ENCODE measurements at places on chromosomes 12 and 14.

DNA sequence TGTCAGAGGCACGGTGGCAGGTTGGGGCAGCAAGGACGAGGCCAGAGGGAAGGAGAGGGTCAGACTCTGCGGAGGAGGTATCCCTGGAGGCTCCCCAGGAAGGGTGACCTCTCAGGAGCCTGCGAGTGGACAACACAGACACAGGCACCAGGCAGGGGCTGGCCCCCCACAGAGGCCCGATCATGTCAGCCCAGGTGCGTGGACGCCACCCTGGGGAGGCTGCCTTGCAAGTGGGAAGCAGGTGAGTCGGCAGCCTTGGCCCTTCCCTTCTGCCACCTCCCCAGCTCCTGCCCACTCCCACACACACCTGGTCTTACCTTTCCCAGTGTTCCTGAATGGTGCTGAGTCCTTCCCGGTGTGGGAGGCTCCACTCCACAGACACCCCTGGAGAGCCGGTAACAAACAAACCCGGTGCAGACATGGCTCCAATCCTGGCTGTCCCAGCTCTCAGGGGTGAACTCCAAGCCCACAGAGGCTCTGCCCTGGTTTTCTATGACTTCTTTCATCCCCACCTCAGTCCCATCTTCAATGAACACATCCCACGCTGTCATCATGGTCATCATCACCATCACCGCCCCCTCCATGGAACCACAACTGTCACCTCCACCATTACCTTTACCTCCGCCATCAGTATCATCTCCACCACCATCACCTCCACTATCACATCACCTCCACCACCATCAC is 5.2 kb downstream of the ZBTB42 start:
- no peak for DNase-seq

DNA sequence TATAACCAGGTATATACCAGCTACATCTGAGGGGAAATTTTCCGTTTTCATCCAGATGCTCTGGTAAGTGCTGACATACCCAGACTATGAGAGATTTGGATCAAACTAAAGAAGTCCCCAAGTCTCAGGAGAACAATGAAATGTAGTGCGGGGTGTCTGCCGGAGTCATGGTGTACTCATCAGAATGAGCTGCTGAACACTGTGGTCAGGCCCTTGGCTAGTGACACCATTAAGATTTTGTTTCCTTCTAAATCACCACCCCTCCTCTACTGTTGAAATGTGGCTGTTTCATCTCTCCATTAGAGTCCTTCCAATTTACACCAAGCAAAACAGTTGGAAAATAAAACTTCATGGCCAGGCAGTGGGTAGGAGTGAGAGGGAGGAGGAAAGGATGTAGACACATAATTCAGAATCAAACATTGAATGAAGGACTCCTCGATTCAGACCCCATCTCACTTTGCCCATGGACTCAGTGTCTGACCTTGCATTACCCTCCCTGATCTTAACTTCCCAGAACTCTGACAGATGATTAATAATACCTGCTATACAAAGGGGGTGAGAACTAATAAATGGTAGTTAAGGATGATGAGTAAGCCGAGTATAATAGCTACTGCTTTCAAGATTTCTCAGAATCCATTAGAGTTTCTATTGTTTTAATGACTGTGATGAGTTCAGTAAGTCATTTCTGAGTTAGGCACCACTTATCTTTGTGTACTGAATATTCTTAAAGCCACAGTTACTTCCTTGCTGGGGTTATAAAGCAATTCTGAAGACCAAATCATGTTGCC is 127.4 kb downstream of the CRADD start:
- no peak for DNase-seq

- DNase-seq, result peak; percentile 68
These were observed 12.7 kb upstream of the SERPINA1 start for GRCh38 chr14:94401083-94401482.

- no peak for DNase-seq
These were observed 763.9 kb upstream of the MGAT4C start for GRCh38 chr12:87020071-87020470.

DNA sequence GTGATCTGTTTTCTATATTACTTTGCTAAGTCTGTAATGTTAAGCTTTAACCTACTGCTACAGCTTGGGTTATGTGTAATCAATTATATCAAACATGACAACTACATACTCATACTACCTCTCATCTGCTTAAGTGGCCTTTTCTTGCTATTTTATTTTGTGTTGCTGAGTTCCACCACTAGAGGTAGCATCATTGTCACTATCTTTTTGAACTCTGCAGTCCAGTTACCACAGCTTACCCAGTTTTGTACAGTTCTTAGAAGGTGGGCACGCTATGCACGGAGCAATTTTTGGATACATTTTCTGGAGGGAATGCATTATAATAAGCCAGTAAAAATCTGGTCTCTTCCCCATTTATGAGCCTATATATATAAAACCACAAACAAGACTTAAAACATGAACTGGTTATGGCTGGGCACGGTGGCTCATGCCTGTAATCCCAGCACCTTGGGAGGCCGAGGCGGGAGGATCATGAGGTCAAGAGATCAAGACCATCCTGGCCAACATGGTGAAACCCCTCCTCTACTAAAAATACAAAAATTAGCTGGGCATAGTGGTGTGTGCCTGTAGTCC is 48.5 kb downstream of the SAV1 start:
- DNase-seq, result peak; percentile 65

- no peak for DNase-seq
These were observed 111.2 kb upstream of the NOVA1 start for GRCh38 chr14:26709019-26709418.

DNA sequence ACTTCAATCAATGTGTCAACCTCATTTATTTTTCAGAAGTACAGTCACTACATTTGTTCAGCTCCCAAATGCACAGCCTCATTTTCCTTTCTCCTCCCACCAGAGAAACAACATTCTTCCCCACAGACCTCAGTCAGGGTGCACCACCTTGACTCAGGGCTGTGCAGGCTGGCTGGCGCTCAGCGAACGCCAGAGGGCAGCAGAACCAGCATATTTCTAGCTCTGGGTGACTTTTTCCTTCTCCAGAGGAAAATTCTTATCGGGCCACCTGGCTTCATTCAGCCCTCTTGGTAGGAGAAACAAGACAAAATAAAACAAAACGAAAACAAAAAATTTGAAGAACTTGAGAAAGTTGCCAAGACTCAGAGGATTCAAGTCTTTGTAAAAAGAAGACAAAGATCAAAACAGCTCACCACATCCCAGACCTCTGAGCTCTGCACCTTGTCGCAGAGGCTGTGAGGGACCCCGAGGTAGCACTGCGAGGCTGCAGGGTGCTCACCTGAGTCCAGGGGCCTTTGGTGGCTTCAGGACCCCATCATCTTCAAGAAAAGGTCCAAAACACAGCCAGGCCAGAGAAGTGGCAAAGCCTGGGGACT is 33.7 kb downstream of the PAH start:
- DNase-seq, result no peak

GRCh38 chr12:97748298-97748697 is 285.7 kb downstream of the RMST start:
- DNase-seq, result no peak

DNA sequence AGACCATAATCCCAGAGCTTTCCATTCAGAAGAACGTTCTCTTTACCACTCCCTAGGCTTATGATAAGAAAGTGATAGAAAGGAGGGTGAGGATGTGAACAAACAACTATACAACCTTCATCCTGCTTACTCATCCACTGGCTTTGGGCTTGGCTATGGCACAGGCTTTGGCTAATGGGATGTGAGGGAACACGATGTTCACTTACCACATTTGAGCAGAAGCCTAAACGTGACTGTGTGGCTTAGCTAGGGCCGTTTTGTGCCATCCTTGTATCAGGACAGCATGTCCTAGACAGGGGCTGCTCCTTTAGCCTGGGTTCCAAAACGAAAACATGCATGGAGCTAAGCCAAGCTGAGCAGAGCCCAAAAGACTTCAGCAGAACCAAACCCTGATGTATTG is 118.6 kb upstream of the CCDC175 start:
- DNase-seq, result no peak

DNA sequence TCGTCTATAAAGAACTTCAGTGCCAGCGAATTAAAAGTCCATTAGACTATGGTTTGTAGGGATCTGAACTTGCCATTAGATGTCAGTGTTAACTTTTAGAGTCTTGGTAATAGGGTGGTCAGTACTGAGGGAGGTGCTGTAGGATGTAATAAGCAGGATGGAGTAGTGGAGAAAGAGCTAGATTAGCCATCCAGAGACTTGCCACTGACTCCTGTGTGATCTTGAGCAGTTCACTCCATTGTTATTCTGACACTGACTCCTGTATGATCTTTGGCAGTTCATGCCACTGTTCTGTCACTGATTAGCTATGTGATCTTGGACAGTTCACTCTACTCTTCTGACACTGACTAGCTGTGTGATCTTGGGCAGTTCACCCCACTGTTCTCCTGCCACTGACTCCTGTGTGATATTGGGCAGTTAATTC is 133.6 kb downstream of the TTLL5 start:
- peak; percentile 72 for DNase-seq

DNA sequence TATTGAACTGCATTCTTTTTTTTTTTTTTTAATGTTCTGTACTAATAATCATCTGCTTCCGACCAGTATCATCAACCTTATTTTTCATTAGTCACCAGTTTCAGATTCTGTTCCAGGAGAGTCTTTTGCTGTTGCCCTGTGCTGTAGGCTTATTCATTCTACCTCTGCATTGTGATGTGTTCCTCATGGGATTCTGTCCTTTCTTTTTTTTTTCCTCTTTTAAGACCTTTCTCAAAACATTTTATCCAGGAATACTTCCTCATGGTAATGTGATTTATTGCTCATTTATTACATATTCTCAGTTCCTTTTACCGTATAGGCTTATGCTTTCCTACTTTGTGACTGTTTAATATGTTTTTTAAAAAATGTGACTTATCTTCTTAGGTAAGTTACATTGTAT is 4.8 kb downstream of the NDUFA9 start:
- no peak for DNase-seq

GRCh38 chr12:101521136-101521535 is 46.0 kb downstream of the SPIC start:
- no peak for DNase-seq

DNA sequence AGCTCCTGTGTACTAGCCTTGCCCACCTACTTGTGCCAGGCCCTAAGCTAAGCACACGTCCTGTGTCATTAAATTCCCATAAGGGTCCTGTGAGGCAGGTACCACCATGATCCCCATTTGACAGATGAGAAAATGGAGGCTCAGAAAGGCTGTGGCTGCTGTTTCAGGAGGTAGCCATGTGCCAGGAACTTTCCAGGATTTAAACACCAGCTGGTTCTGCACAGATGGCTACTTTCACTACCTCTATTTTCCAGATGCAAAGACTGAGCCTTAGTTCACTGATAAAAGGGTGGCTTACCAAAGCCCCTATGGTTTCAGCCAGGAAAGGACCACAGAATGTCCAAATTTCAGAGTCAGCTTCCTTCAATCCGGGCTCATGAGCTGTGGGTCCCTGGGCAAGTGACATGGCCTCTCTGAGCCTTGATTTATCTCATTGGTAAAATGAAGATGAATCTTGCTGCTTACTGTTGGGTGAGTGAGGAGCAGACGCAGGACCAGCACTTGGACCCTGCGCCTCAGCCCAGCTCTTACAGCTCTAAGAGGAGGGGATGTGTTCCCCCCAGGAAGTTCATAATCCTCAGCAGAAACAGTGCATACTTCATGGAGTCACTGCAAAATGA is 23.5 kb downstream of the CMKLR1 start:
- no peak for DNase-seq

GRCh38 chr14:93906341-93907329 is 20.5 kb upstream of the FAM181A start:
- peak; percentile 17 for DNase-seq

GRCh38 chr12:32756476-32757066 is 874 bp upstream of the YARS2 start:
- DNase-seq, result no peak

All from IMR-90 (cell line).